ENCODE measurements at places on chromosomes 13 and 19. TPM values are rescaled to one million over a fixed set of nuclear protein-coding genes. Genes with fewer than 3 reads are reported as not detected.

DNA sequence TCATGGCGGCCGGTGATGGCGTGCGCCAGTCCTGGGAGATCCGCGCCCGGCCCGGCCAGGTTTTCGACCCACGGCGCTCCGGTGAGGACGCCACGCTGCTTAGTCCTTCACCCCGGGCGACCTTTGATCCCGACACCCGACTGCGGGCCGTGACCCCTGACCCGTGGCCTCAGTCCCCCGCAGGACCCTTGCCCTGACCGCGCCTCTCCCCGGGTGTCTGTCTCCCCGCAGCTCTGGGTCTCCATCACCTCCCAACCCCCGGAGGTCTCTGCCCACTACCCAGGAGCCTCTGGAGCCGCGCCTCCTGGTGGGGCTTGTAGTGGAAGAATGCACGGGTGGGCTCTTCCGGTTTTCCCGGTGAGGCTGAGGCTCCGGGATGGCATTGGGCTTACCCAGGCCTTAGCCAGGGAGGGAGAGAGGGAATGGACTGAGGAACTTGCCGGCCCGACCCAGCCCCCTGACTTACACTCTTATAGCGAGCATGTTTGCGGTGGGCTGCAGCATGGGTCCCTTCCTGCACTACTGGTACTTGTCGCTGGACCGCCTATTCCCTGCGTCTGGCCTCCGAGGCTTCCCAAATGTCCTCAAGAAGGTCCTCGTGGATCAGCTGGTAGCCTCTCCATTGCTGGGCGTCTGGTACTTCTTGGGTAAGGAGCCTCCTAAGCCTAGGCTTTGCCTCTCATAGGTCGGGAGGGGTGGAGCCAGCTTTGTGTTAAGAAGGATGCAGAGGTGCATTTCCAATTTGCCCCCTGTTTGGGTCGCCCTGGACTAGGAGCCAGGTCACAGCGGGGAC is 566 bp downstream of the MPV17L2 start:
- H3K4me1 ChIP-seq: peaks cover 14% of the 10 kb centered on the region
- no peak for DNase-seq
- peaks cover 6% of the 10 kb centered on the region for H3K36me3 ChIP-seq
- H3K27ac ChIP-seq: peak overlapping the region; percentile 73

DNA sequence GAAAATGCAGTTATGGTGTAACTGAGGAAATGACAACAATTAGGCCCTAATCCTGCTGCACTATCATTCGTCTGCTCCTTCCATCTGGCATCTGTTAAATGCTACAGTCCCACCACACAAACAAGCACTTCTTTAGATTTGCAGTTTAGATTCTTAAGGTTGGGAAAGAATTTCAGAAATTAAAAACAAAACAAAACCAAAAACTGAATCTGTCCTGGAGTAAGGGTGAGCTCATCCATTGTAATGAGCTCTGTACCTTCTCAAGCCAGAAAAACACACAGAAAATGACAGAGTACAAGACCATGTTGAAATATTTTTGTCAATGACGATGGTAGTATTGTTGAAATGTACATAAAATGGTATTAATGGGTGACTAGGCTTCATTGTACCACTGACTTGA is 28.3 kb downstream of the SMAD9 start:
- H3K4me3 ChIP-seq: no peak overlapping the region
- no peaks in the 10 kb centered on the region for H3K27me3 ChIP-seq
- H3K27ac ChIP-seq: no peak overlapping the region
- no peaks in the 10 kb centered on the region for H3K4me1 ChIP-seq
- DNase-seq: no peak

GRCh38 chr13:107185889-107186288 is 618.0 kb upstream of the ARGLU1 start:
- H3K4me3 ChIP-seq: no peak overlapping the region
- H3K27ac ChIP-seq: no peak overlapping the region
- H3K36me3 ChIP-seq: no peaks in the 10 kb centered on the region
- H3K27me3 ChIP-seq: no peaks in the 10 kb centered on the region
- no peak for DNase-seq

DNA sequence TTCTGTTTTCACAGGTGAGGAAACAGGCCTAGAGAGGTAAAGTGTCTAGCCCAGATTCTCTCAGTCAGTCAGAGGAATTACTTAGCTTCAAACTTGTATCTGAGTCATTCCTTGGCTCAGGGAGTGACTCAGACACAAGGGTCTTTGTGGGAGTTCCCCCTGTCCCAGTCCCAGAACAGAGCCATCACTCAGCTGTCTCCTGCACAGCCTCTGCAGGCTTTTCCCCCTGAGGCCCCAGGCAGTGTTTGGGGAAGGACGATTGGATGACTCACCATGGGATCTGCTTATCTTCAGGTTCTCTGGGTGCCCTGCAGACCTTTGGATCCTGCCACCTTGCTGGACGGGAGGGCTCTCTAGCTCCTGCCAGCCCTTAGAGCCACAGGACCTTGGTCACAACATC is 13.2 kb downstream of the ZNF793 start:
- no peak for DNase-seq
- no peaks in the 10 kb centered on the region for H3K36me3 ChIP-seq
- no peaks in the 10 kb centered on the region for H3K4me1 ChIP-seq
- no peak overlapping the region for H3K4me3 ChIP-seq
- no peaks in the 10 kb centered on the region for H3K27me3 ChIP-seq

GRCh38 chr19:17842663-17843291 is 5.0 kb downstream of the JAK3 start:
- no peaks in the 10 kb centered on the region for H3K27me3 ChIP-seq
- H3K36me3 ChIP-seq: no peaks in the 10 kb centered on the region
- peaks cover 30% of the 10 kb centered on the region for H3K4me1 ChIP-seq
- peak overlapping the region; percentile 83 for H3K4me3 ChIP-seq
- DNase-seq: no peak

DNA sequence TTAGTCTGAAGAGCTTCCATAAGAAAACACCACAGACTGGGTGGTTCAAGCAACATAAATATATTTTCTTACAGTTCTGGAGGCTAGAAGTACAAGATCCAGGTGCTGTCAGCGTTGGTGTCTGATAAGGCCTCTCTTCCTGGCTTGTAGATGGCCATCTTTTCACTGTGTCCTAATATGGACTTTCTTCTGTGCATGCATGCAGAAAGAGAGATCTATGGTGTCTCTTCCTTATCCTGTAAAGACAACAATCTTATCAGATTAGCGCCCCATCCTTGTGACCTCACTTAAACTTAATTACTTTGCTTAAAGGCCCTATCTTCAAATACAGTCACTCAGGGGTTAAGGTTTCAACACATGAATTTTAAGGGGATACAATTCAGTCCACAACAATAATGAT is 14.1 kb upstream of the NDFIP2 start:
- H3K27me3 ChIP-seq: no peaks in the 10 kb centered on the region
- no peak for DNase-seq
- H3K4me3 ChIP-seq: no peak overlapping the region
- no peaks in the 10 kb centered on the region for H3K36me3 ChIP-seq
- no peak overlapping the region for H3K27ac ChIP-seq

DNA sequence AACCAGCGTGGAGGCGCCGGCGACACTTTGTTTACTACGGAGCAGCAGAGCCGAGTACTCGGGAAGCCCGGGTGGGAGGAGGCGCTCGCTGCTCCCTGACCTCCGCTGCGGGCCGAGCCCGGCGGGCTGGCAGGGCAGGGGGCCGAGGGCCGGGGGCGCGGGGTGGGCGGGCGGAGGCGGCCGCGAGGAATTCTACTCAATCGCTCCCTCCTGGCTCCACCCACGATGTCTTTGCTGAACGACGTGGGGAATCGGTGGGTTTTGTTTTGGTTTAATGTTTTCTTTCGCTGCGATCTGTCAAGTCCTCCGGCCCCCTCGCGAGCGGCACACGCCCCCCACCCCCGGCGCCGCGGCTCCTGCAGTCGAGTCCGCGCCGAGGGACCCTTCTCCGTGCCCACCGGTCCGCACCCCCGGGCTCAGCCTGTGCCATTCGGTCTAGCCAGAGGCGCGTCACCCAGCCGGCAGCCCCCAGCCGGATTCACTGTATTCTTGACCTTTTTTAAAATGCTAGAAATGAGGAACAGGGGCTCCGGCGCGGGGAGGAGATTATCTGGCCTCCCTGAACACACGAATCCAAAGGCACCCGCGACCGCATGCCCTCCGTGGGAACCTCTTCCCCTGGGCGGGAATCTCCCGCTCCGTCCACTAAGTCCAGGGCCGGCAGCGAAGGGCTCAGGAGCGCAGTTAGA is 636 bp upstream of the FOXO1 start:
- DNase-seq: no peak
- H3K27me3 ChIP-seq: no peaks in the 10 kb centered on the region
- no peaks in the 10 kb centered on the region for H3K36me3 ChIP-seq
- H3K4me1 ChIP-seq: peaks cover 33% of the 10 kb centered on the region

GRCh38 chr13:112072534-112073244 is 5.7 kb downstream of the SOX1 start:
- no peaks in the 10 kb centered on the region for H3K4me1 ChIP-seq
- H3K27me3 ChIP-seq: no peaks in the 10 kb centered on the region
- no peak overlapping the region for H3K4me3 ChIP-seq
- no peaks in the 10 kb centered on the region for H3K36me3 ChIP-seq
- H3K27ac ChIP-seq: no peak overlapping the region

The RDH8 gene
- not detected for total RNA-seq

The EDNRB gene
- 0.22 TPM for total RNA-seq

All from HCT116 (cell line).